DMS 273 treated with DMSO at 0.1 percent for 48 hours (cell line): ENCODE measurements at places on chromosomes 6 and 20.
A peak's percentile ranks its signal among the peaks of the same experiment; 100 is the strongest.

- DNase-seq, result no peak
Observed at GRCh38 chr6:20325641-20326421, 75.8 kb upstream of the E2F3 start.

DNA sequence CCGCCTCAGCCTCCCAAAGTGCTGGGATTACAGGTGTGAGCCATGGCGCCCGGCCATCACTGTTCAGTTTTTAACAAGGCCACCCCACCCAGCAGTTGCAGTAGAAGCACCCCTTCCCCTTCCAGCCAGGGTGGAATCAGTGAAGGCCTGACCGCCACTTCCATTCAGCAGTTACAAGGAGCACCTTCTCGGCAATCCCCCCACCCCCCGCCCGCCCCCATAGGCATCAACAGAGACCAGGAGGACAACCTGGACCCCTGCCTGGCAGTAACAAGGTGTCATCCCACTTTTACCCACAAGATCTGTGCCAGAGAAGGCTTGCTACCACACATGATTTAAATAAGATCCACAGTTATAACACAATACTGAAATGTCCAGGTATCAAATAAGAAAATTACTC lies 23.1 kb downstream of the NCR2 start:
- no peak for DNase-seq

DNA sequence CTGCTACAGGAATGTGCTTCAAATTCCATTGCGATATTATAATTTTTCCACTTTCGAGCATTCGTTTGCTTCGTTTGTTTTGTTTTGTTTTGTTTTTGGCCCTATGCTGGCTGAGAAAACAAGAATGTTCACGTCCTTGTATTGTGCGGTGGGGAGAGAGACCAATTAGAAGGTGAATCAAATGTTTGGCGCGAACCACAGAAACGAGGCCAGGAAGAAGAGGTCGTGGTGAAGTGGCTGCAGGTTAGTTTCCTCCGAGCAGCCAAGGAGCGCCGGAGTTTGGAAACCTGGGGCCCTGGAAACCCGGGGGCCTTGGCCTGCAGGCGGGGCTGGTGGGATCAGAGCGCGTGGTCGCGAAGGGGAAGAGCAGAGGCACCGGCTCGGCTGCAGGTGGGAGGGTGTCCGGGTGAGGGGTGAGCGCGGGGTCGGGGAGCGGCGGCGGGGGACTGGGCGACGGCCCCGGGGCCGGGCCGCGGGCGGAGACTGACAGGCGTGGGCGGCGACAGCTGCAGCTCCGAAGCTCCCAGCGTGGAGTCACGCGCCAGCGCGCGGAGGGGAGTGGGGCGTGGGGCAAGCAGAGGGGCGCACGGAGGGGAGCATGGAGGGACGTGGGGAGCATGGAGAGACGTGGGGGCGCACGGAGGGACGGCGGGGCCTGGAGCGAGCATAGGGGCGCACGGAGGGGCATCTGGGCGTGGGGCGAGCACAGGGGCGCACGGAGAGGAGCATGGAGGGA lies 141.5 kb upstream of the PDE10A start:
- DNase-seq, result no peak

DNA sequence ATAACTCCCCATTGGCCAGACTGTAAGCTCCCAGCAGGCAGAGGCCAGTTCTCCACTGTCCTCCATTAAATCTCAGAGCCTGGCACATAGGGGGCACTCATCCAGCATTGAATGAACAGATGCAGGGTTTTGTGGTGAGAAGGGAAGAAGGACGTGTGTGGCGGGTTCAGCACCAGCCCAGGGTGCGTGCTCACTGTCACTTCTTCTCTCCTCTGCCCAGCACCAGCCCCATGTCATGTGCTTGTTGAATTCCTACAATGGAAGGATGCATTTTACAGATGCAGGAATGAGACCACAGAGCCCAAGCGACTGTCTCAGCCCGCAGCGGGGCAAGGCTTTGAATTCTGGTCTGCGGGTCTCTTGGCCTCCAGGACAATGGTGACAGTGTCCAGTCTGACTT lies 149.9 kb downstream of the CEBPB start:
- no peak for DNase-seq

DNA sequence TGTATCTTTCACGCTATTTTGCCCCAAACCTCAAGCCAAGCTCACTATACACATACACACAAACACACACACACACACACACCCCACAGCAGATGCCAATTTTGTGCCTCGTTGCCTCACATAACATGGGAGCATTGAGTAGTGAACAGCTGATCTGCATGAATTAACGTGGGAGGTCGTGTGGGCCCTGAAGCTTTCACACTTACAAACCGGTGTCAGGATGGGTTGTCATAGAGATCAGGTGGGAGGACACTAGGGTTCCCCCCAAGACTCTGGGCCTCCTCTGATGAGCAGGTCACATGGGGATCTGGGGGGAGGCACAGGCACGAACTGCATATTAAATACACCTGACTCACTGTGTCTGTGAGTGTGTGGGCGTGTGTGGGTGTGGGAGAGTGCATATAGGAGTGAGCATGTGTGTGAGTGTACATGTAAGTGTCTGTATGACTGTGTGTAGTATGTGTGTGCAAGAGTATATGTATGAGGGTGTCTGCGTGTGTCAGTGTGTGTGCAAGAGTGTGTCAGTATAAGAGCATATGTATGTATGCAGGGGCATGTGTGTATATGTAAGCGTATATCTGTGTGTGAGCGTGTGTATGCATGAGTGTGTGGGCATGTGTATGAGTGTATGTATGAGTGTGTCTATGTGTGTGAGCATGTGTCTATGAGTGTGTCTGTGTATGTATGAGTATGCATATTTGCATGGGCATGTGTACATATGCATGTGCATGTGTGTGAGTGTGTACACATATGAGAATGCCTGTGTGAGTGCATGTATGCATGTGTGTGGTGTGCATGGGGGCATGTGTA lies 370.4 kb downstream of the PREX1 start:
- no peak for DNase-seq

GRCh38 chr6:158131926-158132325 lies 36.1 kb downstream of the SERAC1 start:
- peak; percentile 9 for DNase-seq

- DNase-seq, result no peak
Observed at GRCh38 chr6:109025639-109026038, 69.0 kb downstream of the SESN1 start.

DNA sequence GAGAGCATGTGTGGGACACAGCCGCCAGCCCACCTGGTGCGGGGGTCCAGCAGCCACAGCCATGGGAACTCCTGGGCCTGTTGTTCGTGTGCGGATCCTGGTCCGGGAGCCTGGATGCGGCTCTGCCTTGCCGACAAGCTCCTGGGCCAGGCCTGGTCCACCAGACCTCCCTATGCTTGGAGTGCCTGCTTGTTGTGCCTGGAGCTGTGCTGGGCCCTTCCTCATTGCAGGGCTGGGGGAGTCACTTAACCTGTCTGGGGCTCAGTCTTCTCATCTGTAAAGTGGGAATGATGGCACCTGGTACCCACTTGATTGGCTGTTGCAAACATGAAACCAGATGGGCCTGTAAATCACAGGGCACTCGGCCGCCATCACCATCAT lies 2.6 kb upstream of the OSBPL2 start:
- no peak for DNase-seq

DNA sequence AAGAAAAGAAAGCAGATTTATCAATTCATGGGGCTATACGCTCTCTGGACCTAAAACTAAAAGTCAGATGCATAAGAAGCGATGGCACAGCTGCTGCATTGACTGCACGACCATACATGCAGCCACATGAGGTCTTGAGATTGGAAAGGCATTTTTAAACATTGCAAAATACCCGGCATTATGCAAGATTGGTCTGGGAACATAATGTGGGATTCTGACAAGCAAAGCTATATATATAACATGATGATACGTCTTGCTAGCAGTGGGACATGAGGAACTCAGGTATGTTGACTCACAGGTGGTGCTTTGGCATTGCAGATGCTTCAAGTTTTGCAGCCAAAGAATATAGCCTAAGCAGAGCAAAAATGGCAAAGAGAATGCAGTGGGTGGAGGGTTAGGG lies 55.1 kb downstream of the SAMD3 start:
- no peak for DNase-seq

DNA sequence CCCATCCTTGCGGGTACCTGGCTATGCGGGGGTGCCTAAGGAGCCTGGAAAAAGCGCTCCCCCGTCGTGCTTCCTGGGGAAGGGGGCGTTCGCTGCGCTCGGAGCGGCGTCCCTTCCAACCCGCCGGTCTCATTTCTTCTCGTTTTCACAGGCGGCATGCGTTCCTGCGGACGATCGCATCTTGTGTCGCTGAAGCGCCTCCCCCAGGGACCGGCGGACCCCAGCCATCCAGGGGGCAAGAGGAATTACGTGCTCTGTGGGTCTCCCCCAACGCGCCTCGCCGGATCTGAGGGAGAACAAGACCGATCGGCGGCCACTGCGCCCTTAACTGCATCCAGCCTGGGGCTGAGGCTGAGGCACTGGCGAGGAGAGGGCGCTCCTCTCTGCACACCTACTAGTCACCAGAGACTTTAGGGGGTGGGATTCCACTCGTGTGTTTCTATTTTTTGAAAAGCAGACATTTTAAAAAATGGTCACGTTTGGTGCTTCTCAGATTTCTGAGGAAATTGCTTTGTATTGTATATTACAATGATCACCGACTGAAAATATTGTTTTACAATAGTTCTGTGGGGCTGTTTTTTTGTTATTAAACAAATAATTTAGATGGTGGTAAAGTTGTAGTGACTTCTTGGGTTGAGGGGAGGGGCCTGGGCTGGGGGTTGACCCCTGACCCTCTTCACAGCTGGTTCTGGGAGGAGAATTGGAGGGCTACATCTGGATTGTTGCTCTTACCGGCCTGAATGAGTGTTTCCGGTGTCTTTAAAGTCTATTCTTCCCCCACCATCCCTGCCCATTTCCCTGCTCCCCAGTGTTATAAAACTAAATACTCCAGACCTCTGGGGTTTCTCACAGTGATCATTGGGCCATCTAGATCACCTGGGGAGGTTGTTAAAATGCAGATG lies 1.1 kb downstream of the ID1 start:
- DNase-seq, result no peak

- no peak for DNase-seq
Observed at GRCh38 chr6:111952821-111953540, 79.7 kb upstream of the FYN start.

GRCh38 chr20:44433751-44434538 lies 41.7 kb upstream of the TTPAL start:
- no peak for DNase-seq

- DNase-seq, result no peak
Observed at GRCh38 chr6:8436966-8437365, 1.6 kb upstream of the SLC35B3 start.

GRCh38 chr20:7428946-7429345 lies 511.3 kb downstream of the HAO1 start:
- DNase-seq, result no peak

DNA sequence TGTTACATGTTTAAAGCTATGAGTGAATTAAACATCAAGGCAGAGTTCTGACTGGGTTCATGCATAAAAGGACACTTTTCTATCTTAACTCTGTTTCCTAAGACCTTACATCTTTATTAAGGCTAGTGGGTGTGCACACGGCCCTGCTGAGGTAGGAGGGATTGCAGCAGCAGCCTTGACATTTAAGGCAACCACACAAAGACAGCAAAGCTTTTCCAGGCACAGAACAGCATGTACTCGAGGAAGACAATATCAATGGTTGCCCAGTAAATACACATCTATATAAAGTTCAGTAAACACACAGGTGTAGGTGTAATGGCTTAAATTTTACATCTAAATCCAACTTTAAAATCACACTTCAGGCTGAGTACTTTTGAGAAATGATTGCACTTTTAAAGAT lies 79.8 kb upstream of the LOC128125822 start:
- DNase-seq, result no peak

DNA sequence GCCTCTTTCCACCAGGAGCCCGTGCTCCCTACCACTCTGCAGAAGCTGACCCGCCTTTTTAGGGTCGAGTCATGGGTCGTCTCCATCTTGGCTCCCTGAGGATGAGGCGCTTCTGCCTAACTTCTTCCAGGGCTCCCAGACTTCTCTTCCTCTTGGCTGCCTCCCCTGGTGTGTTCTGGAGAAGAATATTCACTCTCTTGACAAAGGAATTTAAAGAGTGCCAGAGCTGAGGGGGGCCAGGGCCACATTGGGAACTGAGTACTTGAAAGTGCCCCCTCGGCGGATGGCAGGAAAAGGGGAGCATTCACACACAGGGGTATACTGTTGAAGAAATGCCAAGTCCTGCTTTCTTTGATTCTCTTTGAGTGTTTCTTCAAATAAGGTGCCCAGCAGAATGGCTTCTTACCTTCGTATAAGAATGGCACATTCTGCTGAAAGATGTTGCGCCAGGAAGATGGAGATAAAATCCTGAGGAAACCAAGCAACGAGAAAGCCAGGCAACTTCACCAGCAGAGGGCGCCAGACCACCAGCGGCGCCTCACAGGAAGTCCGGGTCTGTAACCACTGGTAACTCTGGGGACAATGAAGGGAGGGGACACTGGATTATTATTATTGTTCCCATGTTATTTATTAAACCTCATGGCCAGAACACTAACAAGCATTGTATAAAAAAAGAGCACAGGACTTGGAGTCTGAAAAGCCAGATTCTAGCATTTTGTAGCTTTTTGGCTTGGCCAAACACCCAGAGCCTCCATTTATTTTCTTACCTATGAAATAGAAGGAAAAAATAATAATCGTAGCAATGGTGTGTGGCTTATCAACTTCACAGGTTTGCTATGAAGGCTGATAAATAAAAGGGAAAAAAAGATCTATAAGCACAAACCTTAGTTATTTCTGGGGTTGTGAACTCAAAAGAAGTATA lies 176.7 kb downstream of the HACE1 start:
- DNase-seq, result no peak

GRCh38 chr6:55636406-55637102 lies 57.6 kb upstream of the HMGCLL1 start:
- no peak for DNase-seq

DNA sequence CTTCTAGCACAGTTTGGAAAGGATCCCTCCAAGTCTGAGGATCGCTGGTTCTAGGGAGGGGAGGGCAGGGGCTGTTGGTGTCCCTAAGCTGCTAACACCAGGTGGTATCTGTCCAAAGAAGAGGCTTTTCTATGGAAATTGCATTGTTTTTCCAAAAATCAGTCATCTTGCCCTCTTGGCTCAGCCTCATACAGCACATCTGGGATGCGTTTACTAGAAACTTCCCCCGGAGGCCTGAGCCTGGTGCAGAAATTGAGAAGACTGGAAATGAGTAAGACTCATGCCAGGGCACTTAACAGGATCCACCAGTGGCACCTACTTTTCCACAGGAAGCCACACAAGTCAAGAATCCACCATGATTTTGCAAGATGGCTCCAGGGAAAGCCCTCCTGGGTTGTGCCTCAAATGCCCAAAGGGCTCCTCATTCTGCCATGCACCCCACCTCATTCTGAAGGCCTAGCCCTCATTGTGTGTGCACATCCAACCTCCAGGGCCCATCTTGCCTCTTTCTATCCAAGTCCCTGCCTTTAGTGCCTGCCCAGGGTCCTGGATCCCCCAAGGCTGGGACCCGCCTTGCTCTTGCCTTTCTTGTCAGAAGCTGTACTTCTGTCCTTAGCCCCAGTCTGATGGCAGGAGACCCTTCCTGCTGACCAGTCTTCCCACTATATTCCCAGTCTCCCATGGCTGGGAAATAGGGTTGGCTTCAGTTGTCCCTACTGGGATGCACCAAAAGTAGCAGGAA lies 97.6 kb downstream of the MRPL14 start:
- no peak for DNase-seq

- no peak for DNase-seq
Observed at GRCh38 chr6:85679445-85680123, 36.9 kb upstream of the SYNCRIP start.

- DNase-seq, result no peak
Observed at GRCh38 chr6:11292594-11293236, 60.2 kb upstream of the NEDD9 start.
